ENCODE measurements at places on chromosomes 2 and 18.

DNA sequence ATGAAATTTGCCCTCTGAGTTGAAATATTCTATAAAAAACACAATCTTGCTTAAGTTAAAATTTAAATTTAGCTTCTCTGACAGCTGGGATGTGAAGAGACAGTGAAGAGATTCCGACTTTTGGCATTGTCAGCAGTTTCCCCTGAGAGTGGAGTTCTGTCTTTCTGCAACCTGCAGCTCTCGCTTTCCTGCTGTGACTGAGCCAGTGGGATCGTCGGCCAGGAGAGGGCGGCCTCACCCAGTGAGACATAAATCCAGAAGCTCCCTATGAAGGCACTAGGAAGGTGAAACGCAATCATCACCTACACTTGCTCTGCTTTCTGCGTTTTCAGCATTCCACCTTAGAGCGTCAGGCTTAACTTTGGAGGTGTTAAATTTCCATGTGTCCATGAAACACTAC lies 75.4 kb upstream of the HNMT start:
- no peak for ATAC-seq

- ATAC-seq: no peak
Measured at GRCh38 chr2:80233333-80233732, 71.2 kb downstream of the LRRTM1 start.

DNA sequence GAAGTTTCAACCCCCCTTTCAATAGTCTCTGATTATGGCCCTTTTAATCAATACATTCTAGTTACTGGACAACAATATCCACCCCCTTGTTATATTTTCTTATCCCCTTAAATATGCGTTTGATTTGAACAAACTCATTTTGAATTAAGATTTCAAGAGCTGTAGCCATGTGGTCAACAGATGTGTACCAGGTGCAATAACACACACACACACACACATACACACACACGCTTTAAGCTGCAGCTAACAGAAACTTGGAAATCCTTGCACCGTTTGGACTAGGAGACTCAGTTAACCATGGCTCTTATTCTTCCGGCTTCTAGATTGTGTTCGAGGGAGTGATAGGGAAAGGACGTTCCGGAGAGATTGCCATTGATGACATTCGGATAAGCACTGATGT lies 82.8 kb downstream of the NRP2 start:
- ATAC-seq: no peak

DNA sequence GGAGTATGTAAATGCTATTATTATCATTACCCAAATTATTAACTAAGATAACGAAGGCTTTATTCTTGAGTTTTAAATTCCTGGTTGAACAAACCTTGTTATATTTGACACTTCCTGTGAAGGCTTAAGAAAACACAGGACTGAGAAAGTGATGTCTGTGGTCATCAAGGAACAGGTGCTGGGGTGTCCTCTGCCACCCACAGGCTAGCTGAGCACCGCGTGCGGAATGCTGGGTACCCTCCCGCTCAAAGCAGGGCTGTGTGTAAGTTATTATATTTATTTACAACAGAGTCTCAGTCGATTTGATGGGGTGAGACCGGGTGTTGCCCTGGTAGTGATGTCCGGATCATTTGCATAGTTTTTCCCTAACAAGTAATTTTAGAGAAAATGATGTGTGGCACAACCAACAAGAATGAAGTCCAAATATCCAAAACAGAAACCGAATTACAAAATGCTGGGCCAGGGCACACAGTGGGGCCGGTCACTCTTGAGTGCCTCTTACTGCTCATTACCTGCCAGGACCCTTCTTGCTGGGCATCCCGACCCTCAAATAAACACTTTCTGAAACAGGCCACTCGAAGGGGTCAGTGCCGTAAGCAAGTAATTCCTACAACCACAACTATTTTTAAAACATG lies 49.2 kb downstream of the TMEM18 start:
- no peak for ATAC-seq

DNA sequence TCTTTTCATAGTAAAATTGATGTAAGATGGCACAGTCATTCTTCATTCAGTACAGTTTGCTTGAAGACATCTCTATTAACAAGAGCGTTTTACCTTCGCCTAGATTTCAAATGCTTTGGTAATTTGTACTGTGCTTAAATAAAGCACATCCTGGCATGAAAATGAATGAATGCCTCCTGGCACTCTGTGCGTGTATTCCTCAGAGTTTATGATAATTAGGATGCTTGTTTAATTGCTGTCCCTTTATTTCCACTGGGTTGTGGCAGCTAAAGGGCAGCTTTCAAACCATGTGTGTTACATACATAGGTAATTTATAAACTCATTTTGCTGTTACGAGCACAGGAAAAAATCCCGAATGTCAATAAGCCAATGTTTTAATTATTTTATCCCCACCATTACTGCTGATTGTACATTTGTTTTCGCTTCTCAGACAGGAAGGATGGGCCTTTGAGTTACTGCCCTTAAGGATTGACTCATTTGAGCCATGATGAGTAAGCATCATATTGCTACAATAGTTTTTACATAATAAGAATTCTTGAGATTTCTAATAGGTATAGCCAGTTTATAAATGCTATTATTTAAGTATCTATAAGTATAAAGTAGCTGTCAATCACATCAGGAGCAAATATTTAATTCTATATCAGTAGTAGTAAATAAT lies 516.5 kb downstream of the XIRP2 start:
- no peak for ATAC-seq

- no peak for ATAC-seq
Measured at GRCh38 chr18:27861539-27861938, 315.4 kb downstream of the CDH2 start.

- ATAC-seq: no peak
Measured at GRCh38 chr2:240503848-240504247, 53.9 kb downstream of the ANKMY1 start.

GRCh38 chr2:216688731-216689340 lies 6.5 kb downstream of the IGFBP5 start:
- no peak for ATAC-seq

- no peak for ATAC-seq
Measured at GRCh38 chr2:179252423-179252822, 12.2 kb downstream of the SESTD1 start.

- no peak for ATAC-seq
Measured at GRCh38 chr2:179990676-179991317, 16.3 kb downstream of the CWC22 start.

- no peak for ATAC-seq
Measured at GRCh38 chr2:182655750-182656149, 60.3 kb upstream of the DNAJC10 start.

GRCh38 chr2:71045865-71046548 lies 22.4 kb upstream of the NAGK start:
- ATAC-seq: no peak

- ATAC-seq: no peak
Measured at GRCh38 chr2:58484221-58484620, 243.1 kb upstream of the FANCL start.

- ATAC-seq: no peak
Measured at GRCh38 chr2:178479758-178480226, 465 bp upstream of the PLEKHA3 start.

GRCh38 chr2:179132076-179132475 lies 82.1 kb upstream of the CCDC141 start:
- no peak for ATAC-seq

GRCh38 chr18:525036-525797 lies 24.7 kb upstream of the COLEC12 start:
- ATAC-seq: no peak

- ATAC-seq: no peak
Measured at GRCh38 chr2:130951018-130951417, 114.3 kb downstream of the ARHGEF4 start.

DNA sequence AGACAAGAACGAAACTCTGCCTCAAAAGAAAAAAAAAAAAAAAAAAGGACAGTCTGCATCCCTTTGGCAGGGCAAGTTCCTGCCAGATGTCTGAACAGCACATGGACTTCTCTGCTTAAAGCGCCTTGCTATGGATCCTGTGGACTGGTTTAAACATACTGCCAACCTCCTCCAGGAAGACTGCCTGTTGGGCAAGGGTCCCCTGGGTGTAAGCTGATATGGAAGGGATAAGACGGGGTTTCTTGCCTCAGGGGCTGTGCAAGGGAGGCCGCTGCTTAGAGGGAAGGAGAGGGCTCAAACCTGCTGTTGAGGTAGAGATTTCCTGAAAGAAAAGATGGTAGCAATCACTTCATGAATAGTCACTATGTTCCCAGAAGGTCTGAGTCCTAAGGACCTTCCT lies 22.2 kb downstream of the SKA1 start:
- ATAC-seq: no peak

DNA sequence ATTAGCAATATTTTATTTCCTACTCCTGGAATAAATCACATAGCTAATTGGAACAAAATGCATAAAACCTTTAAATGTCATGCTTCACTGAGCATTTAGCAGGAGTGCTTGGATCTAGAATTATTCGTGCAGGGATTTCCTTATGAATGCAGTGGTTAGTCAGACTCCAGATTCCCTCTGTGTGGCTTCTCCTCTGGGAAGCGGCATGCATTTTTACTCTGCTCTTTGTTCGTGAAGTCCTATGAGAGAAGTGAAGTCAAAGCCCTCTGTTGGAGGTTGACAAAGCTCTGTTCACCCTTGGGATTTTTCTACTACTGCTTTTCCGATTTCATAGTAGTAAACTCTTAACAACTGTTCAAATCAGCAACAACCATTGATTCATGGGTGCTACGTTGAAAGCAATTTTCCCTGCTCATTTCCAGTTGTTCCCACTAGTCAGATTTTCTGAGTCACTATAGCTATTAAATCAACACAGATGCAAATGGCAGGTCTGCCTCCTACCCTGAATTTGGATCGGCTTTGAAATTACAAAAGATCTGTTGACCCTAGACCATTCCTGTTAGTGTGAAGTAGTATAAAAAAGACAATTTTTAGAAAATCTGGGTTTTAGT lies 461.7 kb downstream of the STK39 start:
- no peak for ATAC-seq

- no peak for ATAC-seq
Measured at GRCh38 chr18:80023173-80023572, 11.1 kb upstream of the RBFA start.

DNA sequence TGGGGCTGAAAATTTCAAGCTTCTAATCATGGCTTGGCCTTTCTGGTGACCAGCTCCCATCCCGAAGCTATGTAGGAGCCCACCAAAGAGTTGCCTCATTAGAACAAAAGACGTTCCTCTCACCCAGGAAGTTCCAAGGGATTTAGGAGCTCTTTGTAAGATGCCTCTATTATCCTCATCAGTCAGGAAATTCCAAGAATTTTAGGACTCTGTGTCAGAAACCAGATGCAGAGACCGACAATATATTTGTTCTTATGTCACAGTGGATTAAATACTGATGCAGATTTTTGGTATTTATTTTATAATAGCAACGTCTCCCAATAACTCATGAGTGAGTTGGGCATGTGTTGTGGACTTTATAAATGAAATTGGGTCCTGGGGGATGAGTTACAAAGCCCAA lies 91.8 kb upstream of the SKOR2 start:
- ATAC-seq: no peak

DNA sequence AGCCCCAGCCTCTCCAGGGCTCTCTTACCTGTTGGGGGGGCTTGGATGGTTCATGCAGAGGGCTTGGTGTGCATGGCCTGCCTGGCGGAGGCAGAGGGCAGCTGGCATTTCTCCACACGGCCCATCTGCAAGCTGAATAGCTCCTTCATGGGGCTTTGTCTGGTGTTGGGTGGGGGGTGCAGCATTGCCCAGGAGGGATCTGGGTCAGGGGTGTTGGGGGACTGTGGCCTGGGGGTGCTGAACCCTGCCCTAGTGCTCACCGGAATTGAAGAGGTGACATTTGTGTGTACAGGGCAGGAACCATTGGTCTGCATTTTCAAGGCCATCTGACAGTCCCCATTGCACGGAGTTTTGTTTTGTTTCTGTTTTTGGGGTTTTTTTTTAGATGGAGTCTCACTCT lies 58.8 kb upstream of the HAAO start:
- ATAC-seq: no peak

DNA sequence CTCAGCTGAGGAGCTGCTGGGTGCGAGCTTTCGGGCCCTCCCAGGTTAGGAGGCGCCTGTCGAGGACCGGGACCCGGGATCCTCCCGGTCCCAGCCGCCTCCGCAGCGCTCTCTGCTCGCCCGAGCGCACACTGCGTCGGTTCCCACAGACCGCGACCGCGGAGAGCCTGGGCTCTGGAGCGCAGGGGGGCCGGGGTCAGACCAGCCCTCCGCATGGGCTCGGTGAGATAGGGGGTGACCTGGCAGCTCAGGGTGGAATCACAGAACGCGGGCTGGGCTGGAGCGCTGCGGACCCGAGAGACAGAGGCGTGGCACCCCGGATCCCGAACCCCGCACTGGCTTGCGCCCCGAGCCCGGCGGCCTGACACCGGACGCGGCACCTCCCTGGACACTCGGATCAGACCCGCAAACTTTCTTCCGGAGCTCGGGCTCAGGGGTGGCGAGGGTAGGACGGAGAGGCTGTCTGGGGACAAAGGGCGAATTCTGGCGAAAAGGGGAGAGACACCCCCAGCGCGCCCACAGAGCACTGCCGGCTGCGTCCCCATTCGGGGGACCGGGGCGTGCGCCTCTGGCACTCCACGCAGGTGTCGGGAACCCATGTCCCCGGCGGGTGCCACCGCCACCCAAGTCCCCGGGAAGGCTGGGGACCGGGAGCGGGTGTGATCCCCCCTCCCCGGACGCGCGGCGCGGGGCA lies 612 bp downstream of the DIPK1C start:
- no peak for ATAC-seq

GRCh38 chr2:171147081-171147480 lies 13.6 kb downstream of the TLK1 start:
- no peak for ATAC-seq

- no peak for ATAC-seq
Measured at GRCh38 chr2:237219826-237220225, 134.1 kb downstream of the COPS8 start.

GRCh38 chr2:232483311-232483922 lies 4.2 kb downstream of the ECEL1 start:
- ATAC-seq: no peak

DNA sequence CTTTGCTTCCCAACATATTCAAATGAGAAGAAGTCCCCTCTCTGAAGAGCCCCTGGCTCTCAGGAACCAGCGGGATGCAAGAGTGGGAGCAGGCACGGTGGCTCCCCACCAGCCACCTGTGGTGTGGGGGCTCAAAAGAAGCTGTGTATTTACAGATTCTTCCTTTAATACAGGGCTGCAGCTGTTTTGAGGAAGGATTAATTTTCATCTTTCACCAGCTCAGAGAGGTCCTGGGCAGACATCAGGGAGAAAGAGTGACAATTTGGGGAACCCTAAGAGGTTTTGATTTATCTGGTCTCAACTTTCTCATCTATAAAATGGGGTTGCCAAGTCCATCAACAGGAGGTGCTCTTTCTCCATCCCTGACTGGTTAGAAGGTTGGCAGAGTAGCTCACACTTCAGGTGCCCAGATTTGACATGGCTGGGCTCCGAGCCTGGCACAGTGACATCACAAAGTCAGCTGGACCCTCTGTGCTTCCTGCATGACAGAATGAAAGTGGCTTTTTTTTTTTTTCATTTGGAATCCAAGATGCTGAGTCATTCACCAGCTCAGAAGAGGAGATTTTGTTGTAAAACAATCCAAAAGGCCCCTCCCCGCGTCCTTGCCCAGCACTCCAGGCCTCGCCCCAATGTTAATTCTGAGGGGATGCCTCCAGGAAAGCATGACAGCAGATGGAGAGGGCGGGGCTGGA lies 15.5 kb upstream of the SIX2 start:
- no peak for ATAC-seq

GRCh38 chr18:24790347-24790746 lies 329.9 kb downstream of the HRH4 start:
- no peak for ATAC-seq

All from activated CD4-positive, CD25-positive, alpha-beta regulatory T cell treated with anti-CD3 and anti-CD28 coated beads, Interleukin-2, amount 50 U/mL, for 24 hours (primary cell).